ENCODE measurements at places on chromosomes 13 and 19.
A peak's percentile ranks its signal among the peaks of the same experiment; 100 is the strongest.

DNA sequence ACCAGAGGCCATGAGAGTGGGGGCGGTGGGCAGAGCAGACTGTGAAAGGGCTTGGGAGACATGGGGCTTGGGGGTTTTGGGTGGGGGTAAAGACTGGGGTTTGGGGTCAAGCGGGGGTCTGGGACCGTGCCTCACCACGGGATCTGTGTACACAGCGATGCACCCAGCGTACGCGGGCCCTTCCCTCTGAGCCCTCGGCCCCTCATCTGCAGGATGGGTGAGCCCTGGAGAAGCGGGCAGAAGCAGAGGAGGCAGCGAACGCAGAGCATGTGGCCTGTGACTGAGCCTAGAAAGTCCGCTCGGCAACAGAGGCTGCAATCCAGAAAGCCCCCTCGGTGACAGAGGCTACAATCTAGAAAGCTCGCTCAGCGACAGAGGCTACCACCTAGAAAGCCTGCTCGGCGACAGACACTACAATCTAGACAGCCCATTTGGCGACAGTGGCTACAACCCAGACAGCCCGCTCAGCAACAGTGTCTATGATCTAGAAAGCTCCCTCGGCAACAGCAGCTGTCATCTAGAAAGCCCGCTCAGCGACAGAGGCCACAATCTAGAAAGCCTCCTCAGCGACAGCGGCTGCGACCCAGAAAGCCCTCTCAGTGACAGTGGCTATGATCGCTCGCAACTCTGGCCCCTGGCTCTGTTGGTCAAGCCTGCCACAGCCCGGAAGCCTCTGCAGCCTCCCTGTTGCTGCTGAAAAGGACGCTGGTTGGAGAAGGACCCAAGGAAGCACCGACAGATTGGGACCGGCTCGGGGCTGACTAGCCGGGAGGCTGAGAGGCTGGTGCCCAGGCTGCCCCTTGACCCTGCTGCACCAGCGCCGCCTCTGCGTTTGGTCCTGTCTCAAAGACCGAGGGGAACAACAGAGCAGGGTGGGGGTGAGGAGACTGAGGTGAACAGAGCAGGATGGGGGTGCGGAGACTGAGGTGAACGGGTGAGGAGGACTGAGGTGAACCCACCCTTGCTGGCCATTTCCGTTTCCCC is 68.6 kb downstream of the SPACA7 start:
- DNase-seq, result no peak

DNA sequence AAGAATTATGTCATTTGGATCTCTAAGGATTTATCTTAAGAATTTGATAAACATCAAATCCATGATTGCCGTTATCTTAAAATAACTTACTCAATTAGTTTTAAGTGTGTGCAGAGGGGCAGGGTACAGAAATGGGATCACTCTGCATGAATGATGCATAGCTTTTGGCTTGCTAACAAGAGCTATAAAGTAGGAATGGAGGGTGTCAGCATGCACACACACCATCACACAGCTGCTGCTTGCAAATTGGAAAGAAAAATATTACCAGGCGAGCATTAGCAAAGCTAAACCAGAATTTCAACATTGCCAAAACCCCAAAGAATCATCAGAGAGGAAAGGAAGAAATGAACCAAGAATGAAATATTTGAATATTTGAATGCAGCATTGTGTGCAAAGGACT is 580.6 kb downstream of the LMO7 start:
- no peak for DNase-seq

DNA sequence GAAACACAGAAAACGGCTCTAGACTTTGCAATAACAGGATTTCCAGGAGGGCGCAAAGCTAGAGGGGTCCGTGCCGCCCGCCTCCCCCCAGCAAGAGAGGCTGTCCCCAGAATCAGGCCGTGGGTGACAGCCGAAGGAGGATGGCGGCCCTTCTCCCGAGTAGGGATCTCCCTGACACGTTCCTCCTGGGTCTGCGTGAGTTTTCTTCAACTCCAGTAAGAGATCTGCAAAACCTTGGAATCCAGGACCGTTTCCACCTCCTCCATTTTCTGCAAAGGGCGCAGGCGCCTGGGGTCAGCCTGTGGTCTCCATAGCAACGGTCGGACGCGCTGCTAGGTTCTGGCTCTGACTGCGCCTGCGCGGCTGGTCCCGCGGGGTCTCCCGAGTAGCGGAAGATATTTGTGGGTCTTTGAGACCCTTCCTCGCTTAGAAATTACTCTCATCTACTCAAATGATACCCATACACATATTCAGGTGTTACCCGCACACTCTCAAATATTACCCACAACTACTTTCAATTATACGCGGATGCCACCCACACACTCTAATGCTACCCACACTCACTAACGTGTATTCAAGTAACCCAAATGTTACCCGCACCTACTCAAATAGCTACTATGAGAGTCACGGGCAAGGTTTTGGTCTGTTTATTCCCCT is 2.1 kb downstream of the PNMA8C start:
- peak; percentile 97 for DNase-seq

DNA sequence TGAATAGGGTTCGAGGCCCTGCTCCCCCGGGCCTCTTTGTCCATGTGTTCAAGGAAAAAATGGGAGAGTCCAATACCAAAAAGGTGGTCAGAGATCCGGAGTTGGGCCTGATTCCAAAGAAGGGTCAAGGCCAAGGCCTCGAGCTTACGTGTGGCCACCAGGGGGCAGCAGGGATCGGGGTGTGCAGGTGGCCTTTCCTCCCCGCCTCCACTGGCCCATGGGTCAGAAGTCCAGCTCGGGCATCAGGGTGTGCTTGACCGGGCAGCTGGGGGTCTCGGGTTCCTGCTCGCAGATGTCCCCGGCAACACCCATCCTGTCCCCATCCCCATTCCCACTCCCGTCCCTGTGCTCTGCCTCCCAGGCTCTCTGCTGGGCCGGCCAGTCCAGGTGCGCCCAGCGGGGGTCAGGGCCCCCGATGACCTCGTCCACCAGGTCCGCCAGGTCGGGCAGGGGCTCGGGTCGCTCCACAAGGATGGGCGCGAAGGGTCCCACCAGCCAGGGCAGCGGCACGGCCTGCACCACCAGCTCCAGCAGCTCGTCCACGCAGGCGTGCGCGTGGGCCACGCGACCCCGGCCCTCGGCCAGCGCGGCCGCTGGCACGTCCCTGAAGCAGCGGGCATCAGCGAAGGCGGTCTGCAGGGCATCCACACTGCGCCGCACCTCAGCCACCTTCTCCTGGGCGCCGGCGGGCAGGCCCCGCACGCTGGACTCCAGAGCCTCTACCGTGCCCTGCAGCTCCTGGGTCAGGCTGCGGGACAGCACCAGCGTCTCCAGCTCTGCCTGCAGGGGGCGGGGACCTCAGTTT is 5.2 kb upstream of the PLIN4 start:
- DNase-seq, result peak; percentile 37

- no peak for DNase-seq
Observed at GRCh38 chr13:40024204-40024966, 368.9 kb downstream of the COG6 start.

DNA sequence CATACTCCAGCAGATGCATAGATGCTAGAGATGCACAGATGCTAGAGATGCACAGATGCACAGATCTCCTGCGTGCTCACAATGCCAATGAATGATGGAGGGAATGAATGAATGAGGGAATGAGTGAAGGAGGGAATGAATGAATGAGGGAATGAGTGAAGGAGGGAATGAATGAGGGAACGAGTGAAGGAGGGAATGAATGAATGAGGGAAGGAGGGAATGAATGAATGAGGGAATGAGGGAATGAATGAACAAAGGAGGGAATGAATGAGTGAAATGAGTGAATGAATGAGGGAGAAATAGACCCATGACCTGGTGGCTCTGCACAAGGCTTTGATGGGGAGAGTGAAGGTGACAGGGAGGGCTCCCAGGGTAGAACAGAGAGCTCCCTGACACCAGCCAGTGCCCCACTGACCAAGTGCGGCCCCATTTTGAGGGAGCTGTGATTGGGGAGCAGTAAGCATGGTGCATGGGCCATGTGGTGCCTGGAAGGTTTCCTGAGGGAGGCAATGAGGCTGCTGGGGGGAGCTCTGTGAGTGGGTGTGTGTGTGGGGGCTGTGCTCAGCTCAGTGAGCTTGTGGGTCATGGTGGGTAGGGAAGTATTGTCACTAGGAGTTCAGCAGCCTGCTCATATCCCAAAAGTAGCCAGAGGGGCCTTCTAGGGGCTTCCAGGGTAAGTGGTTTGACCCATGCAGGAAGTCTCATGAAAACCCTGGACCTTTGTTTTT is 12.7 kb downstream of the SLC27A1 start:
- DNase-seq, result no peak

DNA sequence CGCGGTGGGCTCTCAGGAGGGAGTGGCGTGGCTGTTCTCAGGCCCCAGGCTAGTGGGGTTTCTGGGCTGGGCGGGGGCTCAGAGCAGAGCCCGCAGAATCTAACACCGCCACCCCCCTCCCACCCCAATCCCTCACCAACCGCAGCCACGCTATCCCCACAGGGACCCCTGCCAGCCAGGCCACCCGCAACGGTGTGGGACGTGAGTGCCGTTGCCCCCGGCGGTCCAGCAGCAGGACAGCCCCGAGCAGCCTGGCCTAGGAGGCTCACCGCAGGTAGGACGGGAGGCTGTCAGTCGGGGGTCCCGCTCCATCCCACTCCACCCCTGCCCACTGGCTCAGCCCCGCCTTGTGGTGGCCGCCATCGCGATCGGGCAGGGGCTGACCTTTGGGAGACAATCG is at the start of gene NTN5:
NTN5 (minus strand) TSS at position 24 of the 400 bp plus-strand sequence. CDS start 2,031 bp downstream, outside the sequence.
- peak; percentile 22 for DNase-seq

GRCh38 chr13:99704390-99704789 is 203.1 kb downstream of the TM9SF2 start:
- no peak for DNase-seq

DNA sequence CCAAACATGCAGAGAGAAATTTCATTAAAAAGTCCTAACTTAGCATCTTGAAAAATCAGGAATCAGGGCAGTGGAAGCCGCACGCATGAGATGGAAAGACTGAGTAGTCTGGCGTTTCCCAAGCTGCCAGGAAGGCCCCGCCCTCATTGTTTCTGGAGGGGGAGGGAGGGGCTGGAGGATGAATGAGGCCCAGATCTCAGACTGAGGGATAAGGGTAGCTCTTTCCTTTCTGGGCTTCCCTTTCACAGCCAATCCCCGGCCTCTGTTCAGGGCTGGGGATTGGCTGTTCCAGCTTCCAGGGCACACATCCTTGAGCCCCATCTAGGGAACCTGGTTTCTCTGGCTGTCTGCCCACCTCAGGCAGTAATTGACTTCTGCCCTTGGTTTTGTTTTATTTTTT is 7.3 kb downstream of the C19orf53 start:
- peak; percentile 90 for DNase-seq

DNA sequence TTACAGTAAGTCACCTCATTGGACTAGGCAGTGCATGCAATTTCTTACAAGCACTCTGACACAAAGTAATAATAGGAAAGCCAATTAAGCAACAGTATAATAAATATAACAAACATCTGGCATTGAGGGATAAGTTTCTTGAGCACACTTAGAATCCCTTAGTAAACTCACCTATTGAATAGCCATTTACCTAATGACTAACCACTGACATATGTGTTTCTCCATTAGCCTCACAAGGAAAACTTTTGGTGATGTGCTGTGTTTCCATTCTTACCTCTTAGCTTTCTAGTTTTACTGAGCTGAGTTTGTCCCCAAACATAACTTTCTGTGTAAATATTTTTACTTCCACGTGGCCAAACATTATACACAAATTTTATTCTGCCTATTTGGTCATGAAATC is 47.4 kb upstream of the PCDH9 start:
- DNase-seq, result no peak

GRCh38 chr19:53881482-53882390 is at the start of gene PRKCG:
PRKCG (plus strand) TSS chr19:53882197; CDS start chr19:53882495, 298 bp downstream.
- DNase-seq, result peak; percentile 87

DNA sequence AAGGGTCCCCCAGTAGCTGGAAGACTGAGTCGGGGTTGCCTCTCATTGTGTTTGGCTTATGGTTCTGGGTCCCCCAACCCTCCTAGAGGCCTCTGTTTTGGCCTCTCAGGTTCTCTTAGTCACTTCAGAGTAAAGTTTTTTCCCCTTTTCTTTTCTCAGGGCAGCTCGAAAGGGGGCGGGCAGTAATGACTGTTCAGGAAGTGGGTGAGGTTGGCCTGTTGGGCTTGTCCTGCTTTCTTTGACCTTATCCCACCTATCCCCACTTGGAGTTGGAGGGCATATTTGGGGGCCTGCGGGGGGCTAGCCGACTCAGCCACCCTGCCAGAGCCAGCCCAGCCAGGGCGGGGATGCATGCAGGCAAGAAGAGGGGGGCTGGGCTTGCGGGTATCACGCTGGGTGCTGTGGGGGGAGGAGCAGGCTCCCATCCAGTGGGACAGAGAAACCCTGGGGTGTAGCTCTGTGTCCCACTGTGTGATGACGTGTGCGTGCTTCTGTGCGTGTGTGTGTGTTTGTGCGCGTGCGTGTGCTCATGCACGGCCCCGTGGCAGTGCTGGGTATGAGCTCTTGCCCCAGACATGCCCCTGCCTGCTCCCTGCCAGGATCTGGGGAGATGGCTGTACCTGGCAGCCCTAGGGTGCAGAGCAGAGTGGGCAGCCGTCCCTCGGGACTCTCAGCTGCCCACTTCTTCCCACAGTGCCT is 1.4 kb downstream of the CIC start:
- no peak for DNase-seq

- DNase-seq, result no peak
Observed at GRCh38 chr13:46341112-46341711, 45.8 kb downstream of the RUBCNL start.

- DNase-seq, result no peak
Observed at GRCh38 chr13:33518452-33518851, 232.9 kb upstream of the STARD13 start.
